Mesendoderm (in vitro differentiated cells): ENCODE measurements at places on chromosomes 5 and 9.

GRCh38 chr5:69038539-69038938 is 55.3 kb upstream of the SLC30A5 start:
- no peak for DNase-seq

GRCh38 chr9:7210854-7211637 is 453.3 kb downstream of the KDM4C start:
- no peak for DNase-seq

- no peak for DNase-seq
Measured at GRCh38 chr9:107260437-107261081, 22.5 kb upstream of the RAD23B start.

DNA sequence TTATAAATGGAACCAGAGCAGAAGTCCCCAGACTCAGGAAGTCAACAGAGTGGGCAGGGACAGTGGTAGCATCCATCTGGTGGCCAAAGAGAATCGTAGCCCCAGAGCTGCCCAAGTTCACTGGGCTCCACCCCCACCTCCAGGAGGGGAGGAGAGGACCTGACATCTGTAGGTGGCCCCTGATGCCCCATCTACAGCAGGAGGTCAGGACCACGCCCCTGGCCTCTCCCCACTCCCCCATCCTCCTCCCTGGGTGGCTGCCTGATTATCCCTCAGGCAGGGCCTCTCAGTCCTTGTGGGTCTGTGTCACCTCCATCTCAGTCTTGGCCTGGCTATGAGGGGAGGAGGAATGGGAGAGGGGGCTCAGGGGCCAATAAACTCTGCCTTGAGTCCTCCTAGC is 10.3 kb upstream of the URM1 start:
- DNase-seq: no peak

DNA sequence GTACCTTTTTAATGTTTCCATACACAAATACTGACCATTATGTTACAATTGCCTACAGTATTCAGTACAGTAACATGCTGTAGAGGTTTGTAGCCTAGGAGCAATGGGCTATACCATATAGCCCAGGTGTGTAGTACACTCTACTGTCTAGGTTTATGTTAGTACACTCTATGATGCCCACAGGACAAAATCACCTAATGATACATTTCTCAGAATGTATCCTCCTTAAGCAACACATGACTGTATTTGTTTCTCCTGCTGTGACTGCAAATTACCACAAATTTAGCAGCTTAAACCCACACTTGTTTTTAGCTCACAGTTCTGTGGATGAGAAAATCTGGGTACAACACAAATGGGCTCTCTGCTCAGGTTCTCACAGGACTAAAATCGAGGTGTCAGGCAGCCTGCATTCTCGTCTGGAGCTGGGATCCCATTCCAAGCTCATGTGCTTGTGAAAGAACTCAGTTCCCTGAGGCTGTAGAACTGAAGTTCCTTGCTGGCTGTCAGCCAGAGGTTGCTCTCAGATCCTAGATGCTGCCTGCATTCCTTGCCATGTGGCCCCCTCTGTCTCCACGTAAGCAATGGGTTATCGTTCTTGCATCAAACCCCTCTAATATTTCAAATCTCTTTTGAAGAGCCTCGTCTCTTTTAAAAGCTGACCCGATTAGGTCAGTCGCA is 38.6 kb upstream of the PIK3R1 start:
- DNase-seq: peak; percentile 51

GRCh38 chr5:84273517-84273883 is 111.2 kb downstream of the EDIL3 start:
- DNase-seq: no peak

- peak; percentile 93 for DNase-seq
Measured at GRCh38 chr9:87497604-87498045, at the start of gene DAPK1. TSS of gene DAPK1 (plus strand) at chr9:87497867. CDS start at chr9:87499078, 1,211 bp downstream.

GRCh38 chr5:155943516-155944407 is 383.2 kb upstream of the SGCD start:
- DNase-seq: peak; percentile 71

DNA sequence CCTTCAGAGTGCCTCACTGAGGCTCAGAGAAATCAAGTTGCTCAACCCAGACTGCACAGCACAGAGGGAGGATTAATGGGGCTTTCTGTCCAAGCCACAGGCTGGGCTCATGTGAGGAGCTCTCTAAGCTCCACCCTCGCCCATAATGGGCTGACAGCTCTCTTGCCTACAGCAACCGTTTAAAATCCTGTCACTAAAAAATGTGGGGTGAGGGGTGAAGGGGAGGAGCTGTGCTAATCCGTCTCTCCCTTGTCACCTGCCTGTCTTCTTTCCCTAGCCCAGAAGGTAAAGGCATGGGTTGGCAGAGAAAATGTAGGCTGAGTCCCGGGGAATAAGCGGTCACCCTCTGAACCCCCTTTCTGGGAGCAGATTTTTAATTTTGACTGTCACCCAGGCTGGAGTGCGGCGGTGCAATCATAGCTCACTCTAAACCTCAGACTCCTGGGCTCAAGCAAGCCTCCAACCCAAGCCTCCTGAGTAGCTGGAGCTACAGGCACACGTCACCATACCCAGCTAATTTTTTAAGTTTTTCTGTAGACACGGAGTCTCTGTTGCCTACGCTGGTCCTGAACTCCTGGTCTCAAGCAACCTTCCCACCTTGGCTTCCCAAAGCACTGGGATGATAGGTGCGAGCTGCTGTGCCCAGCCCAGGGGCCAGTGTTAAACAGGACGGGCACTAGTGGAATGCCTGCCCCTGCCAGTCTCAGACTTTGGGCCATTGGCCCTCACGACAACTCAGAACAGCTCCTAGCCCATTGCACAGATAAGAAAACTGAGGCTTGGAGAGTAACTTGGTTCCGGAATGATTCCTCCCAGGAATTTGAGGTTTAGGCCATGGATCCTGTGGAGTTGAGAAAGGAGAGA is 89.5 kb downstream of the LMX1B start:
- peak; percentile 34 for DNase-seq

- peak; percentile 23 for DNase-seq
Measured at GRCh38 chr9:123864251-123864650, 65.7 kb downstream of the DENND1A start.

- DNase-seq: no peak
Measured at GRCh38 chr9:132366481-132366880, 11.7 kb upstream of the SETX start.

DNA sequence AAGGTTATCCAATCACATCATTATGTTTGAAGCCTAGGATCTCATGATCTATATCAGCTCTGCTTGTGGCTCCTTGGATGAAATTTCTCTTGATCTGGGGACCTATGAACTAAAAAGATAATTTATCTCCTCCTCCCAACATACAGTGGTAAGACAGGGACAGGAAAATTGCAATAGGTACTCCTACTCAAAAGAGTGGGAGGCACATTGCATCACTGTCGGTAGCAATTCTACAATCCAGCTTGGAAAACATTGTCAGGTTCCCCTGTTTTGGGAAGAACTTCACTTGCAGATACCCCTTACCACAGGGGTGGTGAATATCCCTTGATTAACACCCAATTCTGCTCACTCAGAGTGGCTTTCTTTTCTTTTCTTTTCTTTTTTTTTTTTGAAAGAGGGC is 107.7 kb downstream of the HSPA4 start:
- DNase-seq: no peak

DNA sequence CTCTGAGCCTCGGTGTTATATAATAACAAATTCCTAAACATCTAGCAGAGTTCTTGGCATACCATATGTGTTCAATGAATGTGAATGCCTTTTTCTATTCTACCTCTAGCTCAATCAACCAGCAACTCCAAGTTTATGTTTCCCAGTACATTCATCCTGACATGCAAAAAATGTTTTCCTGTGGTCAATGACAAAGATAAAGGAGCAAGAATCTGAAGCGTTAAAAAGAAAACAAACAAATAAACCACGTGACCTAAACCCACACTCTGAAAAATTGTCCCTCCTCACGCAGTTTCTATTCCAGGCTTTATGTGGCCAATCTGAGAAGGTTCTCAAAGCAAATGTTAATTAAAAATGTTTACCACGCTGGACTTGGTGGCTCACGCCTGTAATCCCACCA is 18.0 kb downstream of the KLF4 start:
- DNase-seq: no peak

- DNase-seq: no peak
Measured at GRCh38 chr5:139473565-139473964, 2.8 kb downstream of the SMIM33 start.

- no peak for DNase-seq
Measured at GRCh38 chr9:89850631-89851325, 246.0 kb downstream of the GADD45G start.

DNA sequence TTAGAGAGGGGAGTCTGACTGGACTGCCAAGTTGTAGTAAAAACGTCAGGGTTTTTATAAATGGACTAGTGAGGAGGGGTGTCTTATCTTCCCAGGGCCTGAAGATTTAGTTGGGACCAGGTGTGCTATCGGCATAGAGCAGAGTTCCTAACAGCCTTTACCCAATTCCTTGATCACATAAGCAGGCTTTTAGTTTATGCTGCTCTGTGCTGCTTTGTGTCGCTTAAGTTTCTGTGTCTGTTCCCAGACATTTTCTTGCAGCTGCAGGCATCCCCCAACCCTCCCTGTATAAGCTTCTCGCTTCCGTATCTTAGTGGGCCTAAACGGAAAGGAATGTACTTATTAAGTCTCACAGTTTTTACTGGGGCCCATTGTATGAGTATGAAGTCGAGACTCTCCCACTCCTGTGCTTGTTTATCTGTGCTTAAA is 2.6 kb upstream of the SMC5 start:
- no peak for DNase-seq

GRCh38 chr9:28922891-28923290 is 1349.6 kb upstream of the C9orf72 start:
- no peak for DNase-seq

DNA sequence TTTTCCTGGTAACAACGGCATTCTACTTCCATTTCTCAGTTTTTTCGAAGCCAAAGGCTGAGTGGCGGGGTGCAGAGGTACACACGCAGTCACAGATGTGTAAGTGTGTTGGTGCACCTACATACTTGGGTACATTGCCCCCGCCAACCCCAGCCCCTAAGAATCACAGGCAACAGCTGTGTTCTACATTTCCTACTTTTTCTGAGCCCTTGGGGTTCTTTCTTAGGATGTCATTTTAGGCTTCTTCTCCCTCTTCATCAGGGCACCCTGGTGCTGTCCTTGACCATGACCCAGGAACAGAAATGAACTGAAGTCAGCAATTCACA is 104.8 kb downstream of the PAX5 start:
- no peak for DNase-seq

DNA sequence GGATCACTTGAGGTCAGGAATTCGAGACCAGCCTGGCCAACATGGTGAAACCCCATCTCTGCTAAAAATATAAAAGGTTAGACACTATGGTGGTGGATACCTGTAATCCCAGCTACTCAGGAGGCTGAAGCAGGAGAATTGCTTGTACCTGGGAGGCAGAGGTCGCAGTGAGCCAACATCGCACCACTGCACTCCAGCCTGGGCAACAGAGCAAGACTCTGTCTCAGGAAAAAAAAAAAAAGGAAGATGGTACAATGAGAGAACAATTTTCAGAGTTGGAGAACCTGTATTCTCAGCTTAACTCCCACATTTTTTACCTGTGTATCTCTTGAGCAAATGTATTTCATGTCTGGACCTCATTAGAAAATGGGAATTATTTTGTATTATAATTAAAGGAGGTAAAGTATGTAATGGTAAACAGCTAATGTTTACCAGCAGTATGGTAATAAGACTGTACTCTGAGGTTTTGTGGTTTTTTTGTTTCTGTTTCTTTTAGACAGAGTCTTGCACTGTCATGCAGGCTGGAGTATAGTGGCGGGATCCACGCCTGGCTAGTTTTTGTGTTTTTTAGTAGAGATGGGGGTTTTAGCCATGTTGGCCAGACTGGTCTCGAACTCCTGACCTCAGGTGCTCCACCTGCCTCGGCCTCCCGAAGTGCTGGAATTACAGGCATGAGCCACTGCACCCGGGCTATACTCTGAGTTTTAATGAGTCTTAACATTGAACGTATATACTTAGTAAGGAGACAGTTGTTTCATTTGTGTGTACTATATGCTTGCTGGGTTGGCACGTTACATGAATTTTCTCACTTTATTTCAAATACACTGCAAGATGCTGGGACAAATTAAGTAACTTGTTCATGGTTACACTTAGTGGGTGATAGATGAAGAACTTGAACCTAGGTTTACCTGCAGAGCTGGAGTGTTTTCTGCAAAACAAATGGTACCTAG is 16.2 kb downstream of the UHRF2 start:
- no peak for DNase-seq

GRCh38 chr9:116070256-116070914 is 83.2 kb upstream of the PAPPA start:
- DNase-seq: no peak

GRCh38 chr5:7331131-7331530 is 64.8 kb upstream of the ADCY2 start:
- DNase-seq: peak; percentile 47

GRCh38 chr5:62342476-62342837 is 36.5 kb downstream of the KIF2A start:
- DNase-seq: no peak

GRCh38 chr9:91583966-91584365 is 160.3 kb upstream of the NFIL3 start:
- DNase-seq: no peak

- no peak for DNase-seq
Measured at GRCh38 chr5:153352685-153353219, 137.7 kb upstream of the GRIA1 start.

DNA sequence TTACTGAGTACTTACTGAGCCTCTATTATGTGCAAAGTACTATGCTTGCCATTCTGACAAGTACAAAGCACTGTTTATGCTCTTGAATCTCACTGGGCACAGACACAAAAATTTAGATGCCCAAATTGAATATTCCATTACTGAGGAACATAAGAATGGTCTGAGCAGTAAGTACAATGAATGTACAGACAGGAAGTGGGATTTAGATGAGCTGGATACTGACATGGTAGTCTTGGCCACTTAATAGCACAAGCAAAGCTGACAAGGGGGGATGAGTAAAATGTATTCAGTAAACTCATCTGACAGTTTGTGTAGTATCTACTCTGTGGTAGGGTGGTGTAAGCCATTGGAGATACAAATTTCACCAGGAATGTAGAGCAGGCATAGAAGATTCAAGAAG is 132.4 kb downstream of the EFNA5 start:
- no peak for DNase-seq

DNA sequence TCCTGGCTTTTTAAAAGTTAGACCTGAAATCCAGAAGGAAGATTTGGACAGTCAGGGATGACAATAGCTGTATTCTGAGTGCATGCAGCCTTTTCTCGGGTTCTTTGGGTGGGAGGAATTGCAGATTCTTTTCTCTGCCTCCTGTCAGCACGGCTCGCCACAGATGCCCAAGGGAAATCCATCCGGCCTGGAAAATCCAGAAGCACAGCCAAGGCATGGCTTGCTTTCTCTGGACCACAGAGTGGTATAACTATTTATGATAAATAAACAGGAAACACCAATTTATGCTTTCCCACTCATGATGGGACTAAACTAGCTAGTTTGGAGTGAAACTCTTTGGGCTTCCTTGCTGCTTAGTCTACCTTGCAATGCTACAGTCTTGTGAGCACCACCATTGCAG is 59.1 kb downstream of the C9orf152 start:
- no peak for DNase-seq

DNA sequence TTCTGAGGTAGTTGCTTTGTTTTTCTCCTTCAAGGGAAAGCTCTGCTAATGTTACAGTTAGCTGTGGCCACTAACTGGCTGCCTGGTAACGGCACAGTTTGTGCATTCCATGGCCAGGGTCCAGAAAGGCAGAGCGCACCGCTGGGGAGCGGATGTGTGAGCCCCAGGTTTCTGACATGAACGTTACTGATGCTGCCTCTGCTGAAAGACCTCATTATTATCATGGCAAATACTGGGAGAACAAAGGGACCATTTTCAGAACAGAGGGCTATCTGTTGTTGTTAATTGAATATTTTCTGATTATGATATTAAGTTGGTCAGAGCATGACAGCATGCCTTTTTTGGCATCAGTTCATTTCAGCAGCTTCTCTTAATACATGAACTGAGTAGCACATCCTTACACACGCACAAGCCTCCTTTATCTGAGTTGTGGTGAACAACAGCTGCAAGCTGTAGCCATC is 134.1 kb downstream of the NUDT12 start:
- DNase-seq: no peak
